Left ventricle myocardium superior (tissue), 1 donor: ENCODE measurements at places on chromosomes 1 and 21. TPM values are rescaled to one million over a fixed set of nuclear protein-coding genes. Genes with fewer than 3 reads are reported as not detected.

GRCh38 chr1:8864713-8865344 is 13.7 kb downstream of the ENO1 start:
- DNase-seq = no peak

LRRC39 gene
- total RNA-seq = 209 TPM

CD160 gene
- 0.37 TPM for total RNA-seq

DNA sequence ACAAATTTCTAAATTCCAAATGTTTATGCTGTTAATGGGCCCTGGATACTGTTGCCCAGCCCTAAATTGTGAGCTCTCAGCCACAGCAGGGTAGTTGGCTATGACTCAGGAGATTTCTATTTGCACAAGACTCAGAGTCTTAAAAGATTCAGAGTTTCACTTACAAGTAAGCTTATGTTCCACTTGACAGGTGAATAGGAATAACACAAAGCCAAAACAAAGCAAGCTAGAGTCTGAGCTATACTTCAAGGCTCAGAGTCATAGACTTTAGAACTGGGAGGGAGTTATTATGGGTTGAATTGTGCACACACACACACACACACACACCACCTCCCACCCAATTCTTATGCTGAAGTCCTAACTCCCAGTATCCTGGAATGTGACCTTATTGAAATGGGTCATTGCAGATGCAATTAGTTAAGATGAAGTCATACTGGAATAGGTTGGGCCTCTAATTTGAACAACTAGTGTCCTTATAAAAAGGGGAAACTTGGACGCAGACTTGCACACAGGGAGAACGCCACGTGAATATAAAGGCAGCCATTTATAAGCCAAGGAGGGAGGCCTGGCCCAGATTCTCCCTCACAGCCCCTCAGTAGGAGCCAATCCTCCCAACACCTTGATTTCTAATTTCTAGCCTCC is 30.2 kb downstream of the PRDX6 start:
- DNase-seq = no peak

A3GALT2 gene
- total RNA-seq = not detected

DNA sequence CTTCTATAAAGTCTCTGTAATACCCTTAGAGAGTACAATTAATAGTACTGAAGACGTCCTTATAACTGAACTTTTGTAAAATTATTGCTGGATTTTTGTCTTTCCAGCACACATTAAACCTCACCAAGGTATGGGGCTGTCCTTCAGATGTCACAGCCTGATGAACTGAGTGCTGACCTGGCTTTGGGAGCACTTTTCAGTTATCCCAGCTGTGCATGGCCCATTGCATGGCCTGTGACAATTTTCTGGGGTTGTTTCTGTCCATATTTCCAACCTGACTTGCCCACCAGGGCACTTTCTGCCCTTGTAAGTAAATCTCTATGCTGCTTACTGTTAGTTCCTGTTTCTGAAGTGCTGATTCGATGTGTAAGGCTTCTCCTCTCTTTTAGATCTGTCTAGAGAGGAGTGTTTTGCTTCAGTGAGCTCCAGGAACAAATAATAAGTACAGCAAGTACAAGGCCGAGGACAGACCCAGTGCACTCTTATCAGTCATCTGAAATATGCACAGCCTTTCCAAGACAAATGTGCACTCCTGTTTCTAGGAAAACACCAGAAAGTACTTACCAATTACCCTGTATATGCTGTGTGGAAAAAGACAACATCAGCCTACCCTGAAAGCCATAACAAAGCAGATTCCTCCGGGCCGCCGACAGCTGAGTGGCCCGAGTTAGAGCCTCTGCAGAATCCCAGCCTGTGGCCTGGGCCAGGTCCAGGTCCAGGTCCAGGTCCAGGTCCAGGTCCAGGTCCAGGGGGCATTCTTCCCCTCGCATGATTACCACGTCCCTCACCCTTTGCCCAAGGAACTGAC is 121.7 kb downstream of the DHRS3 start:
- peak; percentile 61 for DNase-seq

LENEP gene
- total RNA-seq = not detected

GRCh38 chr1:159175571-159175970 is 4.2 kb downstream of the CADM3 start:
- DNase-seq = no peak

DNA sequence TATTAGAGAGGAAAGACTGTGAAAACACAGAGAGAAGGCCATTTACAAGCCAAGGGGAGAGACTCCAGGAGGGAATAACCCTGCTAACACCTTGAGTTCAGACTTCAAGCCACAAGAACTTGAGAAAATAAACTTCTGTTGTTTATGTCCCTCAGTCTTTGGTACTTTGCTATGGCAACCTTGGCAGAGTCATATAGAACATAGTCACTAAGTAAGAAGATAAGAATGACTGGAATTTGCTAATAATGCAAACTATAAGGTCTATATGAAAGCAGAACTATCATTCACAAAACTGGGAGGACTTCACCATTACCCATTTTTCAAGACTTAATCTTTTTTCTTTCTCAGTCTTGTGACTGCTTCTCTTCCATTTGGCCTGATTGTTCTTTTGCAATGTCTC is 767.3 kb upstream of the ADAMTS5 start:
- no peak for DNase-seq

KRTAP13-2 gene
- not detected for total RNA-seq

DNA sequence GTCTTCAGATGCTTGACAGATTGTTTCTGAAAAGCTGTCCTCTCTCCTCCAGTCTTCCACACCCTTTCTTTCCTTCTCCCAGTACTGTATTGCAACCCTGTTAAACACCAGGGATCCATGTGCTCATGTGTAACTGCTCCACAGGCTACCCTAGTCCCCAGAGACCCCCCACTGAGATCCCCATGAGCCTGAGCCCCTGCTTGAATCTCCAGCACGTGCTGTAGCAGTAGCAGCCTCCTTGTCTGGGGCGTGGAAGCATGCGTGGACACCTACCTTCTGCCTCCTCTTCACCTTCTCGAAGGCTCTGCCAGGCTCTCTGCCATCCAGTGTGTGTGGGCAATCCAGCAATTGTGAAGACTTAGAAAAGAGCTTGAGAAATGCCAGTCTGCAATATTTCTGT is 25.2 kb downstream of the GPR137B start:
- no peak for DNase-seq

GRCh38 chr1:221418346-221418745 is 323.5 kb downstream of the DUSP10 start:
- DNase-seq = no peak

- DNase-seq = no peak
Measured at GRCh38 chr1:220224033-220224432, 48.2 kb downstream of the RAB3GAP2 start.

DNA sequence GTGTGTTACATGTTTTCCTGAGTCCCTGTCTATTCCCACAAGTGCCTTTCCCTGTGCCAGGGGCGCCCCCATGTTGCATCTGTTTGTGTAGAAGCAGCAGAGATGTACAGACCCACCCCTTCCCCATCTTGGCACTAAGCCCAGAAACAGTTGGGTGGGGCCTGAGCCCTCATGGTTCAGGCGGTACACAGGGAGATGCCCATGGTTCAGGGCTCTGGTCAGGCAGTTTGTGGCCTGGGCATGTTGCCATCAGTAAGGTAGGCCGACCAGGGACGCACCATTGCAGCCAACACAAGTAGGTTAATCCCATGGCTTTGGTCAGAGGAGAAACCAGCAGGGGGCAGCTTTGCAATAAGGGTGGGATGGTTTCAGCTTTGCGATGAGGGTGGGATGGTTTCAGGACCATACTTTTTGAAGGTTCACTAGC is 914 bp upstream of the ADGRB2 start:
- DNase-seq = peak; percentile 35

OR2T35 gene
- total RNA-seq = not detected

GRCh38 chr1:47684964-47685762 is 247.3 kb downstream of the FOXD2 start:
- no peak for DNase-seq

DNA sequence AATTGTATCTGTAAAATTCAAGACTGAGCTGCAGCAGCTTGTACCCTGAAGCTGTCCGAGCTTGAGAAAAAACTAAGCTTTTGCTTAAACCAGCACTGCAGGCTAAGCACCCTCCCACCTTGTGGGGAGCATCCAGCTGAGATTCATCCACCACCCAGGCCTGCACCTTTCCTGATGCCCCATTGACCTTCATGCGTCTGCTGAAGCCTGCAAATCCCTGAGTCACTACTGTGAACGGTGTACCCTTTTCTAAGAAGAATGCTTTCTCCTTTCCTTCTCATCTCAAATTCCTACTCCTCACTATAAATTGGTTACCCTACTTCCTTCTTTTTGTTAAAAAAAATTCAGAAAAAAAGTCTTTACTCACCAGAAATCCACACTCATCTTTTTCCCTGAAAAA is 90.9 kb upstream of the RGS18 start:
- no peak for DNase-seq
